H9 (cell line): ENCODE measurements at places on chromosomes 11 and 22.

GRCh38 chr11:43282607-43283440, 29.0 kb upstream of the API5 start:
- DNase-seq = peak; percentile 55

- no peak for DNase-seq
Observed at GRCh38 chr11:75077316-75077715, 19.4 kb downstream of the OR2AT4 start.

GRCh38 chr22:46905415-46905814, 143.0 kb downstream of the TBC1D22A start:
- DNase-seq = no peak

DNA sequence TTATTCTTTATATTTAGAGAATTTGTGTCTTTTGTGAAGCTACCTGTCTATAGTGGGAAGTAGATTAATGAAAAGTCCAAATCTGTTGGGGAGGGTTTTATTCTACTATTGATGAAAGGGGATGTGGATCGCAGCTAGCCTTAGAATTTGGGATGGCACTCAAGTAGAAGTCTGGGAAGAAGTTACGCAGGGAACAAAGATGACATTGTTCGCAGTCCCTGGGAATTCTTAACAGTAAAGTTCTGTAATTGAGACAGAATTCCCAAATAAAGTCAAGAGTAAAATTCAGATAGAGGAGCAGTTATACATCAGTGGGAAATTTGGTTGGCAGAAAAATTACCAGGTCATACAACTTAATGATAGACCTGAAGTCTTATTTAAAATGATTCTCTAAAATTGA, 64.1 kb downstream of the ATM start:
- DNase-seq = no peak

GRCh38 chr11:117394221-117394925, 66.7 kb downstream of the CEP164 start:
- no peak for DNase-seq

DNA sequence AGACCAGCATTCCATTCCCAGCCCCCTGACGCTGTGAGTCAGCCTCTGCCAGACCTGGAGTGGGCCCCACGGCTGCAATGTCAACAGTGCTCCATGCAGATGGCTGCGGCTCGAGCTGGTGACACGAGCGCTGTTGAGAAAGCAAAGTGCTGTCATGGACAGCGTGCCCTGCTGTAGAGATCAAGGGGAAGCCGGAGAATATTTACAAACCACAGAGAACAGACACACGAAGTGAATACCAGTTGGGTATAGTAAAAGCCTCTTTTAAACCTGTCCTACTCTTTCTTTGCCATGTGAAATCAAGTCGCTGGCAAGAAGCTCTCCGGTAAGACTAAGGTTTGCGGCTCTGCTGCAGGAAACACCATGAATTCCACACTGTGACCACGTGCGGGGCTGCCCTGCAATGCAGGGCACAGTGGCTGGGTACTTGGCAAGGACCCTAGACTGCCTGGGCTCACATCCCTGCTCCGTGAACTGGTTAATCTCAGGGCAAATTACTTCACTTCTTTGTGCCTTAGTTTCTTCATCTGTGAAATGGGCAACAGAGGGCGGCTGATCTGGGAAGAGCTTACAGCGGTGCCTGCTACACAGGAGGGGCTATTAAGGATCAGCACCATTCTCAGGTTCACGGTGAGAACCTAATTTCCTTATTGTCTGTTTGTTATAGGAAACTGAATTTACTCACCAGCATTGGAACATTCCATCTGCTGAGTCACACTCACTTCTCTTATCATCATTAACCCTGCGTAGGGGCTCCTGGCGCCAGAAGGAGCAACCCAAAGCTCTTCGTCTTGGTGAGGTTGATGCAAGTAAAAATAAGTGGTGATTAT, 27.8 kb upstream of the ELFN2 start:
- no peak for DNase-seq

DNA sequence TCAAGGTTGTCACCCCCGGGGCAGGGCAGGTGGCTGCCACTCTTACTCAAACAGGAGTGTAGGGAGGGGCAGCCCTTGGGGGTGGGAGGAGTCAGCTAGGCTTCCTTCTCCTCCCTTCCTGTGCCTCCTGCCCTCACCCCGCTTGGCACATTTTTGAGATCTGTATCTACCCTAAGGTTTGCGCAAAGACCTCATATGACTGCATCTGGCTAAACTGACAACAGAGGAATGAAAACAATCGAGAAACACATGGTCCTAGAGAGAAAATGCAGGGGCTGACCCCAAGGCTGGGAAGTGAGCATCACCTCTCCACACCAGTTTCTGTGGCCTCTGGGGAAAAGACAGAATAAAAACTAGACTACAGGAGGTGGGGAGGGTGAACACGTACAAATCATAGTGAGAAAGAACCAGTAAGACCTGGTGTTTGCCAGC, 28.1 kb downstream of the IGSF9B start:
- peak; percentile 64 for DNase-seq

GRCh38 chr22:17774206-17774925, at the start of gene BID:
TSS of gene BID (minus strand) at chr22:17774469. CDS start at chr22:17750116, 24,353 bp downstream.
- DNase-seq = no peak

DNA sequence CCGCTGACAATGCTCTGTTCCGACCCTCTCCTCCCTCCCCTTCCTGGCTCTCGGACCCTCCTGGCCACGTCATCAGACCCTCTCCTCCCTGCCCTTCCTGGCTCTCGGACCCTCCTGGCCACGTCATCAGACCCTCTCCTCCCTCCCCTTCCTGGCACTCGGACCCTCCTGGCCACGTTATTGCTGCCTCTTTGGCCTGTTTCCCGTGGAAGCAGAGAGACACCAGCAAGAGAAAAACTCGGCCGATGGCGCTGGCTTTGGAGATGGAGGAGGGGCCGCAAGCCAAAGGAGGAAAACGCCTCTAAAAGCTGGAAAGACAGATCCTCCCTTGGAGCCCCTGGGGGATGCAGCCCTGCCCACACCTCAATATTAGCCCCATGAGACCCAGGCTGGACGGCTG, 463.3 kb downstream of the BRD1 start:
- no peak for DNase-seq

DNA sequence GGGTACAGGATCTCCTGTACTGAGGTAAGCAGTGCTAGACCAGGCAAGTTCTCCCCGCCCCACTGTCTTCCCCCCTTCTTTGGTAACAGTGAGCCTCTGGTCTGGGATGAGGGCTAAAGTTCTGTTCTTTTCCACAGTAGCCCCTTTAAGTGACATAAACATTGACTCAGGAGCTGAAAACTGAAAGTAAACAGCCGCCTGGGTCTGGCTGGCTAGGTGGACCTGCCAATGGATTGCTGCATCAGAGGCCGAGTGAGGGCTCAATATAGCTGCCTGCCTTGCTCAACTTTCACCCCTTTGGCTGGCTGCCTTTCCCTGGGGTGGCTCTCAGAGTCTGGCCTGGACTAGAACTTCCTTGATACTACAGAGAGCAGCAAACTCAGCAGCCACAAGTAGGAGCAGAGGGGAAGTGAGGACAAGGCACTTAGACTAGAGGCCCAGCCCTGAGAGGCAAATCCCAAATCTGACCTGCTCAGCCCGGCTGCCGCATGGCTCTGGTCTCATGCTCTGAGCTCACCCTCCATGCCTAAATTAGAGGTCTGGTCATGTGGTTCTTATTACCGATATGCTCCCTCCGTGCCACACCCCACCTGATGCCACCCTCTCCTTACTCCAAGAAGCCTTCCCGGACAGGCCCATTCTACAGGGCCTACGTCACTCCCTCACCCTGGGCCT, 9.6 kb upstream of the UCP3 start:
- DNase-seq = no peak

GRCh38 chr11:61760946-61761345, 8.5 kb downstream of the MYRF start:
- DNase-seq = no peak

- DNase-seq = no peak
Observed at GRCh38 chr11:38710262-38710661, 2112.2 kb upstream of the RAG2 start.
